RWPE2 (cell line): ENCODE measurements at places on chromosomes 11 and 22.

DNA sequence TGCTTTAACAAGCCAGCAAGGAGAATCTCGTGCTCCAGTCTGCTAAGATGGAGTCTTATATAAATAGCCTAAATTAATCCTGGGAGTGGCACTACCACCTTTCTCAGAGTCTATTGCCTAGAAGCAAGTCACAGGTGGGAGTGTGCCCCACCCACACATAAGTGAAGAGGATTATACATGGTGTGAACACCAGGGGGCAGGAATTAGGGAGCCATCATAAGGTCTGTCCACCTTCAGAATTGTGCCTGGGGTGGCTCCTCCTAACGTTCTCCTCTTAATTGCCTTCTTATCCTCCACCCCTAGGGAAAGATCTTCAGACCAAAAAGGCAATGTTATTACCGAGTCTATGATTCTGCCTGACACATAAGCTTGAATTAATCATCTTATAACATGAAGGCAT is 276.8 kb upstream of the SESN3 start:
- no peak for DNase-seq

DNA sequence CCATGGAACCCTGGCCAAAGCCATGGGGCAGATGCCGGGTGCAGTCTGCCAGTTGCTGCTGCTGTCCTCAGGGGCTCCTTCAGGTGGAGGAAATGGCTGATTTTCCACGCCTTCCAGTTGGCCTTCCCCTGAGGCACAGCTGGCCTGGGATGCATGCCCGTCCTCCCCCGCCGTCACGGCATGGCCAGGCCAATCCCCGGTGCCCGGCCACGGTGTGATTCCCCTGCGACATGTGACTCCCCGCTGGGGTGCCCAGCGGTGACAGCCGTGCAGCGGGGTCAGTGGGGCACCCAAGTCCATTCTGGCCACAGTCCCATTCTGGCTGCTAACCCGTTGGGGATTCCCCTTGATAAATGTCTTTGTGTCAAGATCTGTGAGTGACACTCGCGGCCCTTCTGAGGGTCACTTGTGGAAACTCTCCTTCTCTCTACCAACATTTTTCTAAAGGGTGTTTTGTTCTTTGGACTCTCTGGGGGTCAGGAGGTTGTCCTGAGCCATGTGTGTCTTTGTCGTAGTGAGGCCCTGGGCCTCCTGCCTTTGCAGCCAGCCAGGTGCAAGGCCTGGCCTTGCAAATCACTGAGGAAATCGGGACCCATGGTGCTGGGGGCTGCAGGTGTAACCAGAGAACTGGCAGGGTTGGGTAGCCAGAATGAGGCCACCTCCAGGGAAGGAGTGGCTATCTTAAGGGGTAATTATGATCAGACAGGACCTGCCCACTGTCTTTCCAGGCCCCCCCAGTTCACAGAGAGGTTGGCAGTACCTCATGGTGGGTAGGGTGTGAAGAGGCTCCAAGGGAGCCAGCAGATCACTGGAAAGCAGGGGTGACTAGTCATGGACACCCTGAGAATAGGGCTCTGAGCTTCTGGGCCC is 37.1 kb downstream of the KCNQ1OT1 start:
- DNase-seq, result no peak

GRCh38 chr11:73622926-73623593 is 23.3 kb upstream of the PLEKHB1 start:
- no peak for DNase-seq

GRCh38 chr11:97398246-97398645 is 1008.4 kb downstream of the JRKL start:
- no peak for DNase-seq

DNA sequence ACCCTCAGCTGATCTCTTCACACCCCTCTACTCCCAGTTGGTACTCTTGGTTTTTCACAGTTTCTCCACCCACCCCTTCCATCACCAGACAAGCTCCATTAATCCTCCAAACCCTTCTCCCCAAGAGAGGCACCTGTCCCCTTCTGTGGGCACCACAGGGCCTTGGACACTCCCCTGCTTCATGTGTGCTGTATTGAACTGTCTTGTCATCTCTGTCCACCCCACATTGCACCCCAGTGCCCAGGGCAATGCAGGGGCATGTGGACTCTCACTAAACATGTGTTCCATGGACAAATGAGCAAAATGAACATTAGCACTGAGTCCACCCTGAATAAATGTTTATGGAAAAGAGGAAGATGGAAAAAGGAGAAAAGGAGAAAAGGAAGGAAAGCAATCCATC is 181.4 kb downstream of the BCR start:
- DNase-seq, result no peak
